ENCODE measurements at places on chromosomes 7 and 10. TPM values are rescaled to one million over a fixed set of nuclear protein-coding genes. Genes with fewer than 3 reads are reported as not detected.

- DNase-seq: no peak
These were observed 20.1 kb downstream of the CACNA2D1 start for GRCh38 chr7:82423446-82423845.

The TMEM176A gene
- 28.3 TPM for total RNA-seq

GRCh38 chr10:68284062-68285001 lies 47.5 kb upstream of the HNRNPH3 start:
- DNase-seq: no peak

- no peak for DNase-seq
These were observed 649 bp downstream of the IDE start for GRCh38 chr10:92573091-92573797.

The MRLN gene
- not detected for total RNA-seq

- DNase-seq: no peak
These were observed 14.1 kb upstream of the WDR86 start for GRCh38 chr7:151423936-151424335.

- DNase-seq: no peak
These were observed 73.4 kb downstream of the MYOF start for GRCh38 chr10:93408783-93409182.

The CLCN1 gene
- not detected for total RNA-seq

- no peak for DNase-seq
These were observed 16.4 kb downstream of the PRSS2 start for GRCh38 chr7:142787034-142787768.

The OLAH gene
- total RNA-seq: 2.6 TPM

The CUEDC2 gene
- total RNA-seq: 54.4 TPM

DNA sequence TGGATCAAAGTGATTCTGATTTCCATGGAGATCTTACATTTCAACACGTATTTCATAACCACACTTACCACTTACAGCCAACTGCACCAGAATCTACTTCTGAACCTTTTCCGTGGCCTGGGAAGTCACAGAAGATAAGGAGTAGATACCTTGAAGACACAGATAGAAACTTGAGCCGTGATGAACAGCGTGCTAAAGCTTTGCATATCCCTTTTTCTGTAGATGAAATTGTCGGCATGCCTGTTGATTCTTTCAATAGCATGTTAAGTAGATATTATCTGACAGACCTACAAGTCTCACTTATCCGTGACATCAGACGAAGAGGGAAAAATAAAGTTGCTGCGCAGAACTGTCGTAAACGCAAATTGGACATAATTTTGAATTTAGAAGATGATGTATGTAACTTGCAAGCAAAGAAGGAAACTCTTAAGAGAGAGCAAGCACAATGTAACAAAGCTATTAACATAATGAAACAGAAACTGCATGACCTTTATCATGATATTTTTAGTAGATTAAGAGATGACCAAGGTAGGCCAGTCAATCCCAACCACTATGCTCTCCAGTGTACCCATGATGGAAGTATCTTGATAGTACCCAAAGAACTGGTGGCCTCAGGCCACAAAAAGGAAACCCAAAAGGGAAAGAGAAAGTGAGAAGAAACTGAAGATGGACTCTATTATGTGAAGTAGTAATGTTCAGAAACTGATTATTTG lies 15.3 kb downstream of the HNRNPA2B1 start:
- DNase-seq: no peak

The TFEC gene
- total RNA-seq: 7.2 TPM

GRCh38 chr10:130615457-130615856 lies 479.3 kb downstream of the GLRX3 start:
- DNase-seq: no peak

The IFIT3 gene
- 10.4 TPM for total RNA-seq

- no peak for DNase-seq
These were observed 169.1 kb downstream of the EGFR start for GRCh38 chr7:55187701-55188491.

DNA sequence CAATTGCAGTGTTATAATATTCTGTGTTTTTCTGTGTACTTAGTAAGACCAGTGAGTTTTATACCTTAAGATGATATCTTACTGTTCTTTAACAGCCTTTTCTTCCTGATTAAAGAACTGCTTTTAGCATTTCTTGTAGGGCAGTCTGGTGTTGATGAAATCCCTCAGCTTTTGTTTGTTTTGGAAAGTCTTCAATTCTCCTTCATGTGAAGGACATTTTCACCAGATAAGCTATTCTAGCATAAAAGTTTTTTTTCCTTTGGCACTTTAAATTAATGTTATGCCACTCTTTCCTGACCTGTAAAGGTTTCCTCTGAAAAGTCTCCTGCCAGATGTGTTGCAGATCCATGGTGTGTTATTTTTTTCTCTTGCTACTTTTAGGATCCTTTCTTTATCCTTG lies 1059.8 kb downstream of the LRMDA start:
- no peak for DNase-seq

- DNase-seq: no peak
These were observed 235.4 kb downstream of the RPS24 start for GRCh38 chr10:78269060-78269459.

DNA sequence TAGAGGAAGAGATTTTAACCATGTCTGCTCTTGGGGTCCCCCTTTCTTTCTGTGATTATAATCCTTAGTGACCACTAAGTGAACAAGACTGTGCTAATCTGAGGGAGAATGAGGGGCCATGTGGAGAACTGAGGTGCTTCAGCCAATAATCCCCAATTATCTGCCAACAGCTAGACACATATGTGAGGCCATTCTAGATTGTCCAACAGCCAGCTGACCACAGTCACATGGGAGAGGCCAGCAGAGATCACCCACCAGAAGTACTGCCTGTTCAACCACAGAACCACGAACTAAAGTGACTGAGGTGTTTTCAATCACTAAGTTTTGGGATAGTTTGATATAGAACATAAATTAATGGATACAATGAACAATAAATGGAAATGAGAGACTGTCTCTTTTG lies 74.3 kb downstream of the SEMA3E start:
- DNase-seq: no peak

The OPN4 gene
- not detected for total RNA-seq

The AMPH gene
- total RNA-seq: 31.0 TPM

The MUC3A gene
- total RNA-seq: 0.29 TPM

DNA sequence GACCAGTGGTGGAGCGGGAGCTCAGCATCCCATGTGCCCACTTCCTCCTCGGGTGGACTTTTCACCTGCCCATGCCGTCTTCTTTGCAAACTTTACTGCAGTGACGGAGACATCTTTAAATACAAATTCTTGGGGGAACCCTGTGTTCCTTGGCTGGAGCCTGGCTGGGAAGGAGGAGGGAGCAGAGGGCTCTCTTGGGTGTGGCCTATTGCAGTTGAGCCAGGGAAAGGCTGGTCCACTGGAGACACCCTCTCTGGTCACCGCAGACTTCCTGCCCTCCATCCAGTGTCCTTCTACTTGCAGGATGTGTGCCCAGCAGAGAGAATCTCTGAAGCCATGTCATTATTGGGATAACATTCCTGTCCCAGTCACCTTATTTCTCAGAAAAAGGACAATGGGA lies 67.3 kb downstream of the TCF7L2 start:
- DNase-seq: no peak

DNA sequence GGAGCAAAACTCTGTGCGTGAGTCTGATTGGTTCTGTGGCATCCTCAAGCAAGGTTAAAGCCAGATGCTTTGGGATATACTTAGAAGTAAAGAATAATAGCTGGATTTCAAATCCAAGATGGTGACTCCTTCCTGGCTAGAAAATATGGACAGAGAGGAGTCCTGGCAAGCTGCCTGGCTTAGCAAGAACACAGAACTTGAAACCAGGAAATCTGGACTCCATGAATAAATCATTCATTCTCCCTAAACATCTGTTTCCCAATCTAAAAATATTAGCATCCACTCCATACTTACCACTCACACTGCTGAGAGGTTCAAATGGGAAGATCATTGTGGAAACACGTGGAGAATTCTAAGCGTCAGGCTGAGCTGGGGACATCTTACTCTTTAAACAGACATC lies 1074.1 kb upstream of the AUTS2 start:
- DNase-seq: no peak

GRCh38 chr10:101367569-101368453 lies 13.8 kb downstream of the BTRC start:
- DNase-seq: no peak

The CYP2C8 gene
- 1.3 TPM for total RNA-seq

The HMX3 gene
- total RNA-seq: not detected

- no peak for DNase-seq
These were observed 575 bp downstream of the PLPP4 start for GRCh38 chr10:120457431-120458172.

- no peak for DNase-seq
These were observed 93.0 kb downstream of the TNS3 start for GRCh38 chr7:47488969-47489342.

GRCh38 chr10:73110345-73110849 lies at the start of gene NUDT13:
Gene NUDT13 (plus strand): TSS chr10:73110455. CDS start chr10:73114366, 3,911 bp downstream.
- DNase-seq: no peak

GRCh38 chr7:90387470-90388240 lies 15.6 kb upstream of the CLDN12 start:
- DNase-seq: no peak

- DNase-seq: no peak
These were observed 102.0 kb upstream of the DKK1 start for GRCh38 chr10:52212062-52212461.

The CARD11 gene
- 0.80 TPM for total RNA-seq

DNA sequence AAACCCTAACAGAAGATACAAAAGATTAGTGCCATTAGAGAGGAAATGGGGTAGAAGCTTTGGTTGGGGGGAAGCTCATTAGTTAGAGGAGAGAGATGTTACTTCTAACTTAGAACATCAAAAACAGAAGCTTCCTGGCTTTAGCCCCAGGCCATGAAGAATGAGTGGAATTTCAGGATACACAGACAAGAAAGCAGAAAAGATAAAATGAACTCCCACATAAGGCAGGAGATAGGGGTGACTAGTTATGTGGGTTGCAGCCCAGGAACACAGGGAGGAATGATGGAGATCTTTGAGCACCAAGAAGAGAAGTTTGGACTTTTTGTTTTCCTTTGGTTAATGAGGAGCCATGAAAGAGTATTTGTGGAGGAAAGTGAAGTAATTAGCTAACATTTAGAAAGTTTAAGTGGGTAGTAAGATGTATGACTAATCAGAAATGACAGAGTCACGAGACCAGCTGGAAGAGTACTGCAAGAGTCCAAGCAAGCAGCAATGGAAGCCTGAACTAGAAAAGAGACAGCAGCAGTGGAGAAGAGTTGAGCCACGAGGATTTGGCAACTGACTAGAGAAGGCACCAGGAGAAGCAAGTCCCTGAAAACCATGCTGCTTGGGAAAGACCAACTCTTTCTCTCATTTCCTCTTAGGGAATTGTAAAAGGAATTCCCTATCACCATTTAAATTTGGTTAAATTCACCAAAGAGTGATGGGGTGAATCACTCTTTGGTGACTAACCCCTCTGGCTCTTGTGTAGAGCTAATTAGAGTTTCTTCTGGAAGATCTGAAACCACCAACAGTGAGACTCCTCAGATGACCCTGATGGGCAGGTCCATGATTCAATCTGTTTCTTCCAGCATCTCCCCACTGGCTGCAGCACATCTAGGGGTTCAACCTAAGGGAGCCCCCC lies 131.9 kb downstream of the KCNMA1 start:
- DNase-seq: no peak

The GPNMB gene
- total RNA-seq: 460 TPM

- DNase-seq: no peak
These were observed 383.1 kb upstream of the STEAP1 start for GRCh38 chr7:89771003-89771636.

GRCh38 chr7:130942211-130942964 lies 208.4 kb upstream of the KLF14 start:
- no peak for DNase-seq

The HOXA4 gene
- 2.0 TPM for total RNA-seq

- DNase-seq: no peak
These were observed 190.1 kb downstream of the SUGCT start for GRCh38 chr7:40324914-40325313.

- DNase-seq: no peak
These were observed 186.2 kb downstream of the MACC1 start for GRCh38 chr7:20030915-20031362.

GRCh38 chr7:24939416-24939815 lies 40.6 kb downstream of the OSBPL3 start:
- DNase-seq: no peak

GRCh38 chr7:93238131-93238530 lies 6.0 kb downstream of the VPS50 start:
- DNase-seq: no peak

DNA sequence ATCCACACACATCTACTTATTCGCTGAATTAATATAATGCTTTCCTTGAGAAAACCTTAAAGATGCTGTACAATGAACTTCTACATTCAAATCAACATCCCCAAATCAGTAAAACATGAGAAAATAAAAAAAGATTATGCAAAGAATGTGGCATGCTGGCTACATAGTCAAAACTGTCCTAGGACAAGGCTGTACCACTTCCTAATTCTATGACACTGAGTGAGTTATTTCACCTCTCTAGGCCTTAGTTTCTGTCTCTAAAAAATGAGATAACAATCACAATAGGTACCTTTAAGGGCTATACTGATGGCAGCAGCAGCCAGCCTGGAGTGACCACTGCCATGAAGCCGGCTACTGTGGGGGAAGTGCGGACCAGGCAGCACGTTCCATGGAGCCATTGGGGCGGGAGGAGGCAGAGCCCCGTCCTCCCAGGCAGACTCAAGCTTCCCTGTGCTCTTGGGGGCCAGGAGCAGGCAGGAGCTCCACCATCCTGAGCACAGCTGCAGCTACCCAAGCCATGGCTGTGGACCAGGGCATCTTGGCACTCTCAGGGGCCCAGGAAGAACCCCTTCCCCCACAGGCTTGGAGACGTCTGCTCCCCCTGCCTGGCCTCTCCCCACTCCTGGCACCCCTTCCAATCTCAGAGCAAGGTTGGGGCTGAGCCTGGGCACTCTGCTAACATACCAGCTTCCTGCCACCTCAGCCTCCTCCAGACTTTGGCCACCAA lies 110.2 kb downstream of the ELAPOR2 start:
- DNase-seq: no peak

The ABCB1 gene
- total RNA-seq: 12.8 TPM

GRCh38 chr10:124035928-124036558 lies 57.4 kb downstream of the CHST15 start:
- DNase-seq: peak; percentile 61
